MCF 10A (cell line): ENCODE measurements at places on chromosomes 16 and 17.

- no peak for DNase-seq
Measured at GRCh38 chr16:56872863-56873391, 7.9 kb downstream of the SLC12A3 start.

DNA sequence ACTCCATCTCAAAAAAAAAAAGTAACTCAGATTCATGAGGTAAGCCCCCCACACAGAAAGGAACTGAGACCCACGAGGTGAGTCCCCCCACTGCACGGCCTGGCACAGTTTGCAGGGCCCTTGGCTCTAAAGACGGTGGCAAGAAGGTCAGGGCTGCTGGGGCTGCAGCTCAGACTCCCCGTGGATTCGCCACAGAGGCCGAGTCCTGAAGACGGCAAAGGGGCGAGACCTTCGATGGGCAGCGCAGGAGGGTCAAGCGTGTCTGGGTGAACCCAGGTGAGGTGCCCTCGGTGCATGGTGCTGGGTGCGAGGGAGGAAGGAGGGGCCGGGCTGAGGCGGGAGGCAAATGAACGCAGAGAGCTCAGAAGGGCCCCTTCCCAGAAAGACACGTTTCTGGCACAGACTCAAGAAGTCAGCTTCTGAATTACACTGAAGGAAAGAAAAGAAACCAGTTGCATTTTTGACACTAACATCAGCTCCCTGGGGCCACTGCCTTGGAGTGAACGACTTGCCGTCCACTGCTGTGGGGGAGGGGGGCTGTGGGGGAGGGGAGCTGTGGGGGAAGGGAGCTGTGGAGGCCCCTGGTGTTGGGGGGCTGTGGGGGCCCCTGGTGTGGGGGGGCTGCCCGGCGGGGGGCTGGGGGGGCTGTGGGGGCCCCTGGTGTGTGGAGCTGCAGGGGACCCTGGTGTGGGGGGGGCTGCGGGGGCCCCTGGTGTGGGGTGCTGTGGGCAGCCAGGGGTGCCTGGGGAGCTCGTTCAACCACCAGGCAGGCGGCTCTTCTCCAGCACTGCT, 69.8 kb upstream of the METRNL start:
- DNase-seq: no peak

DNA sequence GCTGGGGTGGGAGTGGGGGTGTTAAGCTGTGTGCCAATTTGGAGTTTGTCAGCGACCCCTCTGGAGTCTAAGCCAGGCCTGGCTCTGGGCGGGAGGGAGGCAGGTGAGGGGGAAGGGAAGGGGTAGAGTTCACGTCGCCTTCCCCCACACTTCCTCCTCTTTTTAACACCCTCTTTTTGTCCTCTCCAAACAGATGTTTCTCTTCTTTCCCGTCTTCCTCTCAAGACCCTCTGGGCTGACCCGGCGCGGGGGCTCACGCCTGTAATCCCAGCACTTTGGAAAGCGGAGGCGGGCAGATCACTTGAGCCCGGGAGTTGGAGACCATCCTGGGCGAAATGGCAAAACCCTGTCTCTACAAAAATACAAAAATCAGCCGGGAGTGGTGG, 3.3 kb downstream of the HOXB1 start:
- DNase-seq: no peak

- peak; percentile 89 for DNase-seq
Measured at GRCh38 chr17:16419074-16419928, 3.9 kb downstream of the TRPV2 start.

GRCh38 chr16:22216191-22216831, 10.2 kb downstream of the EEF2K start:
- no peak for DNase-seq

- no peak for DNase-seq
Measured at GRCh38 chr17:27153005-27153404, 140.9 kb upstream of the WSB1 start.

GRCh38 chr17:34930283-34930682, 31.0 kb downstream of the CCT6B start:
- DNase-seq: no peak

GRCh38 chr16:79452671-79453070, 147.9 kb downstream of the MAF start:
- no peak for DNase-seq

- no peak for DNase-seq
Measured at GRCh38 chr16:73601911-73602310, 554.0 kb upstream of the ZFHX3 start.

DNA sequence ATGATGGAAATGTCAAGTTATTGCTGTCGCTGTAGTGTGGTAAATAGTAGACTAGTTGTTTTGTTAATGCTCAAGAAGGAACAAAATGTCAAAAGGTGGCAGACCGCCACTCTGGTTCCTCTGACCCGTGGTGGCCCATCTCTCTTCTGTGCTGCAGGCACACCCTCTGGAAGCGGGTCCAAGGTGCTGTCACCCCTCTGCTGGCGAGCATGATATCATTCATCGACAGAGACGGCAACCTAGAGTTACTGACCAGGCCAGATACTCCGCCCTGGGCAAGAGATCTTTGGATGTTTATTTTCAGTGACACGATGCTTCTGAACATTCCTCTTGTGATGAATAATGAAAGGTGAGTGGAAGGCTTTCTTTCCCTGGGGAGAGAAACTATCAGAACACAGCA, 56.8 kb upstream of the ENDOV start:
- DNase-seq: no peak

- no peak for DNase-seq
Measured at GRCh38 chr16:11439790-11440656, 94.8 kb downstream of the RMI2 start.

- DNase-seq: no peak
Measured at GRCh38 chr16:15973421-15973820, 24.0 kb downstream of the ABCC1 start.

GRCh38 chr16:1428511-1428910, 2.4 kb upstream of the PERCC1 start:
- peak; percentile 68 for DNase-seq

DNA sequence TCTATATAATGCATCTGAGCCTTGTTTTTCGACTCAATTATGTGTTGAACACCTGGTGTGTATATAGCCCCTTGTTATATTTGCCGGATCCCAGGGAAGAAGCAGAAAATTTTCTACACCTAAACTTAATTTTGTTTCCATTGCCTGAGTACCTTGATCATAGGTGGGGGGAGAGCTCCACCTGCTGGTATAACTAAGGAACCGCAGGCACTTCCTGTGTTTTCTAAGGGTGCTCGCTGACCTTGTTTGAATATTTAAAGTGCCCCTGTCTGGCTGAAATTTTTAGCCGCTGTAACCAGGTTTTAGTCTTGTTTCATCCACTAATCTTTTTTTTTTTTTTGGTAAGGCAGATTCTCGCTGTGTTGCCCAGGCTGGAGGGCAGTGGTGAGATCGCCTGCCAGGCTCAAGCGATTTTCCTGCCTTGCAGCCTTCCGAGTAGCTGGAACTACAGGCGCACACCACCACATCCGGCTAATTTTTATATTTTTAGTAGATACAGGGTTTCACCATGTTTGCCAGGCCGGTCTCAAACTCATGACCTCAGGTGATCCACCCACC, 6.5 kb upstream of the NUBP1 start:
- peak; percentile 80 for DNase-seq

DNA sequence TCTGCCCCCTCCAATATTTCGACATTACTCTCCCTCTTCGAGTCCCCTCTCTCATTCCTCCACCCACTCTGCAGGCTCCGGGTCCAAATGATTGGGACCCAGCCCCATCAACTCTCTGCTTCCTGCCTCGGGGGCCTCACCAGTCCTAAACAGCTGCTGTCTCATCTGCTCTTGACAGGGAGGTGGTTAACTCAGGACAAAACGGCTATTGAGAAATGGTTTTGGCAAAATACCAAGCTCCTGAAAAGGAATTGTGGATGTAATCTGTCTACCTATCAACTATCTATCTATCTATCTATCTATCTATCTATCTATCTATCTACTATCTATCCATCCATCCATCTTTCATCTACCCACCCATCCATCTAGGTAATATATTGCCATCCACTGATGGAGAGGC, 2.2 kb downstream of the CD300H start:
- DNase-seq: peak; percentile 77

GRCh38 chr16:19348578-19349315, 63.2 kb downstream of the CLEC19A start:
- peak; percentile 5 for DNase-seq

- no peak for DNase-seq
Measured at GRCh38 chr16:75578212-75578611, 12.0 kb downstream of the GABARAPL2 start.

DNA sequence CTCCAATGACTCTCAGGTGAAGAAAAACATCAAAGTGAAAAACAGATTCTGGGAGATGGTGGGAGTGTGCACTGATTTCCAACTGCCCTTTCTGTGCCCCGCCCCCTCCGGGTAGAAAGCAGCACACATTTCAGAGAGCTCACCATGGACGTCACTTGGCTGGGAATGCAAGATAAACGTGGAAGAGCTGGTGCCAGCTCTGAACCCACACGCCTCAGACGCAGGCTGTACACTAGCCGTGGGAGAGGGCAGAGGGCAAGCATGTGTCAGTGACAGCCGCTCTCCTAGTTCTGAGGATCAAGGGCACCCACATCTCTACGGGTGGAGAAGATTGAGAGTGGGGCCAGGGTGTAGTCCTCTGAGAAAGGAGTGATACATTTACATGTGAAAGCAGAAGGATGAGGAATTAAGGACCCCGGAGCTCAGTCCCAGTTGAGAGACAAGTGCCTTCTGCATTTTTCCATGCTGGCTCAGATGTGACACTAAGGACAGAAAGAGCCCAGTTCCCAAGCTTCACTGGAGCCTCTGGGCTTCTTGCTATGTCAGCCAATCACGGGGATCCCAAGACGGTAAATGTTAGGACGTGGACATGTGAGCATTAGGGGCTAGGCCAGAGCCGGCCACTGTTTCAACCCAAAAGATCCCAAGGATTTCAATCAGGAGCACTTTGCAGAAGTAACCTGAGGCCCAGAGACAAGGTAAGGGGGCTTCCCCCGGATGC, 101.3 kb downstream of the ZFHX3 start:
- DNase-seq: no peak

GRCh38 chr16:49463529-49463928, 89.9 kb downstream of the C16orf78 start:
- DNase-seq: no peak

GRCh38 chr16:88292007-88292970, 90.5 kb upstream of the ZNF469 start:
- DNase-seq: no peak

DNA sequence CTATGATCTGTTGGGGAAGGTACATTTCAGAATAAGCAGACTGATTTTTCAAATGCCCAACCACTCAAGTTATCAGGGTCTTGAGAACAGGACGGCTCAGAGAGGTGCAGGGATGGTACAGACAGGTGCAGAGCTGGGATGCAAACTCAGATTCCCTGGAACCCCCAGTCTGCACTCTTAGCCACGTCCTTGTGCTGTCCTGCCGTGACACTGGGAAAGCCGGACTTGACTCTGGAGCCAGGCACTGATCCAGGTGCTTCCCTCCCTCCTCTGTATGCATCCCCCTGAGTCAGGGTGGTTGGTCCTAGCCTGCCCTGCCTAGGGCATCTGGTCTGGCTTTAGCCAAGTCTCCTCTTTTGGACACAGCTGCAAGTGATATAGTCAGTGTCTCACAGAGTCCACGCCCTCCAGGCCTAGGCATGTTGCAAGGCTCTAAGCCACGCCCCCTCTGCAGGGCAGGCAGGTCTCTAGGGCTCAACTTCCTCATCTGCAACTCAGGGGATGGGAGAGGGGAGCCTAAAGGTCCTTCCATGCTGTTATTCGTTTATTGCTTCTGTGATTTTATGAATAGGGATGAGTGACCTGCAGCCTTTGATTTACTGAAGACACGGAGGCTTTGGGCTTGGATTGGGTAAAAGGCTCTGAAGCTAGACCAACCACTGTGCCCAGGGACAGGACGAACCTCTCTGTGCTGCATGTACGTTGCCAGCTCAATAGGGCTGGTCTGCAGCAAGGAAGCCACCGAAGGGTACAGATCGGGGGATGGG, 97.3 kb downstream of the SDK2 start:
- DNase-seq: peak; percentile 71

- no peak for DNase-seq
Measured at GRCh38 chr17:72518159-72518732, 397.4 kb downstream of the SOX9 start.

GRCh38 chr17:14042411-14042810, 26.9 kb upstream of the COX10 start:
- no peak for DNase-seq

DNA sequence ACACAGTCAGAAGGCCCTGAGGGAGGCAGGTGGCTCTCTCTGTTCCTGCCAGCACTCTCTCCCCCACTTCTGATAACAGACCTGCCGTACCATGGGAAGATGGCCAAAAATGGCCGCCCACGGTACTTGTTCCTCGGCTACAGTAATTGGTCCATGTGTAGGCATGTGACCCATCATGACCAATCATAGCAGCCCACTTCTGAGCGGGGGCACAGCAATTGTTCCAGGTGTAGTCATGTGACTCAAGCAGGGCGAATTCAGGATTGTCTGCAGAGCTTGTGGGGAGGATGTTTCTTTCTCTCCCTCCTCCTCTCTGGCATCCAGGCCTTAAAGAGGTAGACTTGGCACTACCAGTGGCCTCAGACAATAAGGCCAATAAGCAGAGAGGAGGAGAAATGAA, 250.4 kb downstream of the MRTFB start:
- DNase-seq: peak; percentile 15

GRCh38 chr16:77969861-77970260, 52.5 kb upstream of the CLEC3A start:
- DNase-seq: no peak

DNA sequence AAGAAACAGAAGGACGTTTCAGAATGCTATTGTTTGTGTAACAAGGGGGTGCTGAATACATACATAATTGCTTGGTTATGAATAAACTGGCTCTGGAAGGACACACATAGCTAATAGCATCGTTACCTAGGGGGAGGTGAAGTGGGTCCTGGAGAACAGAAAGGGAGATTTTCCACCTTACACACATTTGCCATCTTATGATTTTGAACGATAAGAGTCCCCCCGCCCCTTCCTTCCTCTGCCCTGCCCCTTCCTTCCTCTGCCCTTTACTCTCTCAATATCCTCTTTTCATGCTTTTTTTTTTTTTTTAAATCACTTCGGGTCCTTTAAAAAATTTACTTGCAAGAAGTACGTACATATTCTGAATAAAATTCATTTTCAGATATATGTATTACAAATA, 902 bp upstream of the DHRS7B start:
- DNase-seq: no peak

GRCh38 chr16:53495325-53495724, 7.7 kb downstream of the AKTIP start:
- no peak for DNase-seq

DNA sequence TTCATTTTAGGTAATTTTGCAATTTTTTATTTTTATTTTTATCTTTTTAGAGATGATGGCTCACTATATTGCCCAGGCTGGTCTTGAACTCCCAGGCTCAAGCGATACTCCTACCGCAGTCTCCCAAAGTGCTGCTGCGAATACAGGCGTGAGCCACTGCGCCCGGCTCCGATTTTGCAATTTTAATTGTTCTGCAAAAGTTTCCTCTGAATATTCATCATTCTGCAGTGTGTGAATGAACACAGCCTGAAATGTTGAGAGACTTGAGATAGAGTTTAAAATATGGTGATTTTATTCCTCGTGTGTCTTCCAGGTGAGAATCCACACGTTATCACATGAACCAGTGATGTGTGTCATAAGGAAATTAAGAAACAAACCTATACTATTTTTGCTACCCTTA, 75.8 kb downstream of the KCNJ12 start:
- DNase-seq: no peak

GRCh38 chr16:86809458-86809955, 231.2 kb downstream of the FOXL1 start:
- DNase-seq: peak; percentile 75
